ENCODE measurements at places on chromosomes 4 and X.

DNA sequence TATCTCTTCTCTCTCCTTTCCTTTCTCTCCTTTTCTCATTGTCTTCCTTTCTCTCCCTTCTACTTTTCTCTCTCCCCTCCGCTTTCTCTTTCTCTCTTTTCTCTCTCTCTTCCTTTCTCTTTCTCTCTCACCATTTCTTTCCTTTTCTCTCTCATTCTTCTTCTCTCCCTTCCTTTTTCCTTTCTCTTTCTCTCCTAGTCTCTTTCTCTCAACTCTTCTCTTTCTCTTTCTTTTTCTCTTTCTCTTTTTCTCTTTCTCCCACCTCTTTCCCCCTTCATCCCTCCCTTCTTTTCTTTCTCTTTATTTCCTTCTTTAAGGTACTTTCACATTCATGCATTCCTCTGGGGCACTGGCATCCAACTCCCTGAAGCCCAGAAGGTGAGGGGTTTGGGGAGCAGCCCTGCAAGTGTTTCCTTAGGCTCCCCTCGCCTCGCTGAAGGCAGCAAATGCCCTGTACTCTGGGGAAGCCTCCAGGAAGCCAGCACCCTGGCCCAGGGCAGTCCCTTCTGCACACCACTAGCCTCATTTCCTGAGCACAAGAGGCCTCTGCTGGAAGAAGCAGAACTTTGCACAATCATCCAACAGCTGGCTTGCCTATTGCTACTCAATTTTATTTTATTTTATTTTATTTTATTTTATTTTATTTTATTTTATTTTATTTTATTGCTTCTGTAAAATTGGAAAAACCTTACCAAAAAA, 124.2 kb downstream of the NFKB1 start:
- no peak for DNase-seq

- DNase-seq, result no peak
These were observed 361.1 kb downstream of the TRAM1L1 start for GRCh38 chr4:116724249-116724648.

GRCh38 chrX:24682739-24683432, 10.8 kb upstream of the POLA1 start:
- DNase-seq, result no peak

DNA sequence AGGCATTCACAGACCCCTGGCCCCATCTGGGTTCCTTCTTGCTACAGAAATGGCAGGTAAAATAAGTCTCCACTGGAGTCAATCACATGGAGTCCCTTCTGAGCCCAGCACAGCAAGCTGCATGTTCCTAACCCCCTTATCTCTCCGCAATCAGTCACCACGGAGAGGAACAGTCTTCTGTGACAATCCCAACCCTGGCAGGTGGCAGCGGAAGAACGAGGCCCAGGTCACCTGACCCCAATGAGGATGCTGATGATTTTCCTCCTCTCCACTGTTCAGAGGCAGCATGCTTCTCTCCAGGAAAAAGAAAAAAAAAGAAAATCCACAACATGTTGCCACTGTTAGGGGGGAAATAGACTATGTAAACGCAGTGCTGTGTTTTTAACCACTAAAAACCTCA, 50.1 kb downstream of the TSPAN5 start:
- no peak for DNase-seq

GRCh38 chr4:57136281-57136680, 26.1 kb upstream of the IGFBP7 start:
- DNase-seq, result no peak

GRCh38 chr4:54723820-54724219, 66.1 kb downstream of the KIT start:
- no peak for DNase-seq

DNA sequence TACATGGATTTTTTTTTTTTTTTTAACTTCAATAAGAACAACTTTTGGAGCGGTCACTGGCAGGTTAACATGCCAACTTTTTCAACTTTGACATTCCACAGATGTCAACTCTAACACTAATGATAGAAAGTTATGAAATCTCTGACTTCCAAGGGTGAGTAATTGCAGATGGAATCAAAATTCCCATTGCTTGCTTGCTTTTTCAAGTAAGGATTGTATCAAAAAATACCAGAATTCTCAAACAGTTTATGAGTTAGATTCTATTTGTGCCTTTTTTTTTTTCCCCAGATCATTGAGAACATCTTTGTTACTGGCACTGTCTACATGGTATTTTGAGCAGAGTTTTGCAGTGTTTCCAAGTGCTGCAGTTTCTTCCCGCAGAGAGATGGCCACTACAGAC, 50.3 kb upstream of the OTUD4 start:
- no peak for DNase-seq

GRCh38 chr4:38784141-38784540, 1.4 kb upstream of the TLR10 start:
- DNase-seq, result no peak

- DNase-seq, result no peak
These were observed 73.1 kb upstream of the EPGN start for GRCh38 chr4:74235135-74235534.

DNA sequence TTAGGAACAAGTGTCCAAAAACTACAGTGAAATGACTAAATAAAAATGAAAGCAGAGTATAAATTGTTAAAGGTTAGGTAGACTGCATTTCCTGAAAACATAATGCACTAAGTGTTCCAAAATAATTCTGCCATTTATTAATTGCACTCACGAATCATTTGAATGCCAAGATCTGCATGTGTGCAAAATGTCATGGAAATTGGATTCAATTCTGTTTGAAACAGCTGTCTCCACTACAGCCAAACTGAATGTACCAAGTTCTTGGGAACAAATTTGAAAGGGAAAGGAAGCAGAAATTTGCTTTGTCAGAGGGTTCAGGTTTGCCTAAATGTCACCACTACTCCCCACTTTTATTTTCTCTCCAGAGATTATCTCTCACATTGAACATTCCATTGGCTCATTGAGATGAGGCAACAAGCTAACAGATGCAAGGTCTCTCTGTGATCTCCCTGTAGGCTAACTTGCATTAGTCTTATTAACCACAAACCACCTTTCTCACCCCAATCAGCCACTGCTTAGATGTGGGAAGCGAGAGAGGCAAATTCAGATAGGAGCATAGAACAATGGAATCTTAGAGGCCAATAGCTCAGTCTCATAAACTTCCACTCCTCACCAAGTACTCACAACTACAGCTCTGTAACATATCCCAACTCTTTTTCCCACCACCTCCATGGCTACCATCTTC, 226.6 kb downstream of the KDR start:
- no peak for DNase-seq

GRCh38 chr4:102543030-102543928, 42.1 kb downstream of the NFKB1 start:
- no peak for DNase-seq

GRCh38 chr4:1988327-1988724, 20.4 kb downstream of the NELFA start:
- DNase-seq, result no peak

GRCh38 chrX:37349221-37350033, at the start of gene PRRG1:
TSS of gene PRRG1 (plus strand) at chrX:37349364. CDS start at chrX:37406250, 56,886 bp downstream.
- peak; percentile 83 for DNase-seq

DNA sequence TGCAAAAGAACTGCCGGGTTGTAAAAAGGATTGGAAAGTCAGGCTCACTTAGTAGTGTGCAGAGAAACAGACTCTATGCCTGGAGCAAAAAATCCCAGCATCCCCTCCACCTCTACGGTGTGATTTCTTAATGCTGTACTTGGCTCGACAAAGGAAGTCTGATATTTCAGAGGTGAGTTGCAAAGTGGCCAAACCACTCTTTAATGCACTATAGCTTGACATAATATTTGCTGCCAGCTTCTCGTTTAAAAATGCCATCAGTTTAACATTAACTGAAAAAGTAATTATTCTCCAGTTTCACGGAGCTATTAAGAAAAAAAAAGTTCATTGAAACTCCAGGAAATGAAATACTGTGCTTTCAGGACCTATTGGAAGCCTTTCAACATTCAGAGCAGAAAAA, 448.3 kb upstream of the ZFP42 start:
- DNase-seq, result no peak

DNA sequence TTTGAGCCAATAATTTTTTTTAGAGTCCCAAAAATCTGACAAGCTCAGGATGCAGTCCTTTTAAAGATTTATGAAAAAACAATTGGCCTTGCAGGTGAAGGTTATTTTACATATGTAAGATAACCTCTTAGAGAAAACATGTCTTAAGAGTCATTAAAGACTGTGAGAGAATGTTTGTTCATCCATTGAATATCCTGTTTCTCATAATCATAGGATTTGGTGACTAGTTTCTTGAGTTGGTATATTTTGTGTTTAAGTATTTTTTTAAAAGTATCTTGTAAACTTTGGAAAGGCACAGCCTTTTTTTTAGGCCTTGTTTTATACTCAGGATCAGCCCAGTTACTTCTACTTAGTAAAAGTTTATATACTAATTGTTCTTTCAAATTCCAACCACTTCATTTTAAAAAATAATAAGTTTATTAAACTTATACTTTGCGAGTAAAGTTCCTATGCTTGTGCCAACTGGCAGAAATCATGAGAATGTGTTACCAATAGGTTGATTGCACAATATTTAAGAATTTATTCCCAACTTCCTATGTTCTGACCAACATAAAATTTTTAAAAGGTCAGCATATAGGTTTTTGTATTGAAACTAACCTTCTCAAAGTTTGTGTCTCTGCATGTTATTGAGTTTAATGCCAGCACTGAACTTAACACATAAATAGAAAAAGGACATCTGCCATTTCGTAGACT, 40.0 kb upstream of the ARSJ start:
- DNase-seq, result no peak

DNA sequence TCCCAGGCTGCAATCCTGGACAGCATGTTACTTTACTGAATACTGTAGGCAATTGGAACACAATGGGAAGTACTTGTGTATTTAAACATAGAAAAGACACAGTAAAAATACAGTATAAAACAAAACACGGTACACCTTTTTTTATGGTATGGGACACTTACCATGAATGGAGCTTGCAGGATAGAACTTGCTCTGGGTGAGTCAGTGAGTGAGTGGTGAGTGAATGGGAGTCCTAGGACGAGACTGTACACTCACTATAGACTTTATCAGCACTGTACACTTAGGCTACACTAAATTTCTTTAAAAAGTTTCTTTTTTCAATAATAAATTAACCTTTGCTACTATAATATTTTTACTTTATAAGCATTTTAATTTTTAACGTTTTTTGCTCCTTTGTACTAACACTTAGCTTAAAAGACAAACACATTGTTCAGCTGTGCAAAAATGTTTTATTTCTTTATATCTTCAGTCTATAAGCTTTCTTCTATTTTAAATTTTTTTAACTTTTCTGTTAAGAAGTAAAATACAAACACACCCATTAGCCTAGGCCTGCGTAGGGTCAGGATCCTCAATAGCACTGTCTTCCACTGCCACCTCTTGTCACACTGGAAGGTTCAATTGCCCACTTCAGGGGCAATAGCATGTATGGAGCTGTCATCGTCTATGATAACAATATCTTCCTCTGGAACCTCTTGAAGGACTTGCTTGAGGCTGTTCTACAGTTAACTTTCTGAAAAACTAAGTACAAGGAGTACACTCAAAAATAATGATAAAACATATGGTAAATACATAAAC, 293.5 kb upstream of the FSTL5 start:
- DNase-seq, result no peak

DNA sequence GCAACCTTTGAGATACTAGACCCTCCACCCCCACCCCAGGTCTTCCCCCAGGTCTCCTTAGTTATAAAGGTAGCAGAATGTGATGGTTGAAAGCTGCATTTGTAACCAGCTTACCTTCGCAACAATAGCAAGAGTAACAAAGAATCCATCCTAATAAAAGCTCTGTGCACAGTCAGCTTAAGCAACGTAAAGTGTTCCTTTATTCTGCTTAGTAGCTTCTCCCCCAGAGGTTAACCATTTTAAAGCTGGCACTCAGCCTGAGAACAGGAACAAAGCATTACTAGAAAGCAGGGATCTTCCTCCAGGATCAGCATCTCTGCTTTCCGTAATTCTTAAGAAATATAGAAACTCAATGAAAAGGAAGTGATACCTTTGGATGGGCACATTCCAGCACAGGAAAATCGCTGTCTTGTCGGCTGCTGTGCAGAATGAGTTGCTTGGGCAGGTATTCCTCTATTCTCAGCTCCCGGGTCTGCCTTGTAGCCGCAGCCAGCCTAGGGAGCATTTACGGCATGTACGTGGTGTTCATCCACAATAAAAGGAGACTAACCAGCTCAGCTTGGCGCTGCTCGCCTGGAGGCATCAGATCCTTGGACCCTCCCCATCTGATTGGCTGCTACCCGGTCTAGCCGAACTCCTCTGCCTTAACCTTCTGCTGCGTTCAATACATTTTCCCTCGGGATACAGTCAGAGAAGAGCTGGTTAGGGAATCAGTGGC, 113.0 kb upstream of the TLR3 start:
- peak; percentile 77 for DNase-seq

DNA sequence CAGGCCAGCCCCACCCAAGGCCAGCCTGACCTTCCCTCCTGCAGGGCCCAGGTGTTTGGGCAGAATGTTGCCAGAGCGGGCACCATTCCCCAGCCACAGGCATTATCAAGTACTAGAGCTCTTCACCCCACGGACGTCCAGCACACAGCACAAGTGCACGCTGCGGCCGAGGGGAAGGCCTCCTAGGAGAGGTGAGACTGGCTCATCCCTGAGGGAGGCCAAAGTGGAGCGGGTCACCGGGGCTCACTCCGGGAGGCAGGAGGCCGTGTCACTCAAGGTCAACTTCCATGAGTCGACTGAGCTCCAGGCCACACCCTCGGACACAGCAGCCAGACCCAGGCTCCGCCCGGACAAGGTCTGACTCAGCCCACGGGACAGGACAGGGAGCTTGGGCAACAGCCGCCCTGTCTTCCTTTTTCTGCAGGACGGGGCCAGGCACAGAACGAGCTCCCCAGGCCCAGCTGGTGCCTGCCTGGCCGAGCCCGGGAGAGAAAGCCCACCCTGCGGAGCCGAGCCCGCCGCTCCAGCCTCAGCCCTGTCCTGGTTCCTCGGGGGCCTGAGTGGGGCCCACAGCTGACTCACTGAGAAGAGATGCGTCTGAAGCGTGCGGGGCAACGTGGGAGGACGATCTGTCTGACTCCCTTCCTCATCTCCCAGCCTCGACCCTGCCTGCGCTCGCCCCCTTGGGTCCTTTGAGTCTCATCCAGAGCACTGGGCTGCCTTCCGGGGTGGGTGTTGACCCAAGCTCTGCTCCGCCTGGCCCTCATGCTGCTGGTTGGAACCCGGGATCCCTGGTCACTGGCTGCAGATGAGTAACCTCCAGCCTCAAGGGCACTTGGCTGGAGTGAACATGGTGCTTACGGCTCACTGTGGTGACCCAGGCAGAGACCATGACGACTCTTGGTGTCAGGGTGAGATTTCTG, 1.6 kb downstream of the SLC49A3 start:
- no peak for DNase-seq

GRCh38 chr4:87017580-87018342, 83.0 kb downstream of the AFF1 start:
- DNase-seq, result no peak

- DNase-seq, result no peak
These were observed 41.1 kb downstream of the HSD17B13 start for GRCh38 chr4:87281603-87282002.

DNA sequence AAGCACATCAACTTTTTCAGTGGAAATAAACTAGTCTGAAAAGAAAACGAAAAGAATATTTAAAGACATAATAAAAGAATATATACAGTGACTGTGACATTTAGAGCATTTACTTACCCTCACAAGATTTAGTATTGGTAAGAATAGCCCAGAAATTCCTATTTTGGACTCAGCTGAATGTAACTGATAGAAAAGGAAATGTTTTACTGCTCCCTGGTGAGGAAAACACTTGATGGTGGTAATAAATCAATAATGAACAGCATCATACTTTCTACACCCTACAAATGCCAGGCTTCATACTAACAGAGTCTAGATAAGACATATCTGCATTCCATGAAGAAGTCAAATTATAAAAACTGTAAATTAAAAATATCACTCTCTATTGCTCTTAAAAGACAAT, 753.5 kb upstream of the PCDH10 start:
- DNase-seq, result no peak
